Neural crest cell (in vitro differentiated cells): ENCODE measurements at places on chromosomes 11 and 22. TPM values are rescaled to one million over a fixed set of nuclear protein-coding genes. Genes with fewer than 3 reads are reported as not detected.
A peak's percentile ranks its signal among the peaks of the same experiment; 100 is the strongest.

- peak; percentile 97 for DNase-seq
Observed at GRCh38 chr11:9573052-9573774, at the start of gene WEE1. TSS of gene WEE1 (plus strand) at chr11:9573670. CDS start at chr11:9573934, 264 bp downstream.

DNA sequence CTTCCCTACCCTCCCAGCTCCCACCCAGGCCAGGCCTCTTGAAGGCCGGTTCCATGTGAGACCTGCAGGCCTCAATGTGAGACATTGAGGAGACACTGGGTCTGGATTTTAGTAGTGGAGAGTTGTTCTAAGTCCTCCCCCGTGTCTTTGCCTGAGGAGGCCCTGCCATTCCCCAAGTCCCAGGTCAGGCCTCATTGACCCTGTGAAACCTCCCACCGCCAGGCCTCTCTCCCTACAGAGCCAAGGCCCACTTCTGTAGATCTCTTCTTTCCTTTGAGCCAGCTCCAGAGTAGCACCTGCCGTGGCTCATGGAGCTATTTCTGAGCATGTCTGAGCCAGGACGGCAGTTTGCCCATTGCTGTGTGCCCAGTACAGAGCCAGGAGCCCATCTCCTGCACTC, 1419.6 kb downstream of the TBC1D22A start:
- DNase-seq: no peak

GRCh38 chr22:18056807-18057474, 20.8 kb upstream of the PEX26 start:
- no peak for DNase-seq

DNA sequence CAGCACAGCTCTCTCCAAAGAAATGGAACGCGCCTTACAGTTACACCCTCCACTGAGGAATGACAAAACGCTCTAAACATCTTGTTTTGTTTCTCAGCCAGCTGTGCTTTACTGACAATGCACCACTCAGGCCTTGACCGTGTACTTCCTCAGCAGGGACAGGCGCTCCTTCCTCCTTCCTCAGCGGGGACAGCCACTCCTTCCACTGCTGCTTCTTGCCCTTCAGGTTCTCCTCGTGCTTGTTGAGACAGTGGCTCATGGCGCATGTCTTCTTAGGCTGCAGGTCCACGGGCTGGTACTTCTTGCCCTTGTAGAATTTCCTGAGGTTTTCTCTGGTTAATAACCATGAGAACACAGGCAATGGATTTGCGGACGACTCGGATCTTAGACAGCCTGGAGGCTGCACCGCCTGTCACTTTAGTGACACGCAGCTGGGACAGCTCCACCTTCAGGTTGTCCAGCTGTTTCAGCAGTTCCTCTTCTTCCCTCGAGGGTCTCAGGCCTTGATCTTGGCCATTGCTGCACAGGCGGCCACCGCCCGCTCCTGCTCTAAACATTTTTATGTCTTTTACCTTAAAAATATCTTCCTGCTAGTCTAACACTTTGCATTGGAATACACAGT, 613.8 kb downstream of the BRD1 start:
- DNase-seq: no peak

- DNase-seq: no peak
Observed at GRCh38 chr11:57197762-57198161, 16.0 kb downstream of the LRRC55 start.

Gene APOL1
- total RNA-seq: not detected in 2 replicates

Gene GPR83
- total RNA-seq: 0.30 and 0.34 TPM in 2 replicates

DNA sequence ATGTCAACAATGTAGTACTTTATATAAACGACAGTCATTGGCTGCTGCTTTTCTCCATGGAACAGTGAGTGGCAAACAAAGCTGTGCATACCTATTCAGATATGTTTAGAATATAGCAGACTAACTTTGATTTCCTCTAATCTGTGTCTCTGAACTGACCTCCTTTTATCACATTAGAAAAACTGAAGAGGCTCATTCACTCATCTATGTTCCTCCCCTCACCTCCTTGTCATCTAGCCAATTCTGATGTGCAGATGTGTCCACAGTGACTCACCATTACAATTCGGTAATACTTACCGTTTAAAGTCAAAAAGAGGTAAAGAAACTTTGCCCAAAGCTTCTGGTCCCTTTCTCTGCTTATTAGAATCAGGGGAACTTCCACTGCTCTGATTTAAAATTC, 51.5 kb upstream of the RPS13 start:
- no peak for DNase-seq

DNA sequence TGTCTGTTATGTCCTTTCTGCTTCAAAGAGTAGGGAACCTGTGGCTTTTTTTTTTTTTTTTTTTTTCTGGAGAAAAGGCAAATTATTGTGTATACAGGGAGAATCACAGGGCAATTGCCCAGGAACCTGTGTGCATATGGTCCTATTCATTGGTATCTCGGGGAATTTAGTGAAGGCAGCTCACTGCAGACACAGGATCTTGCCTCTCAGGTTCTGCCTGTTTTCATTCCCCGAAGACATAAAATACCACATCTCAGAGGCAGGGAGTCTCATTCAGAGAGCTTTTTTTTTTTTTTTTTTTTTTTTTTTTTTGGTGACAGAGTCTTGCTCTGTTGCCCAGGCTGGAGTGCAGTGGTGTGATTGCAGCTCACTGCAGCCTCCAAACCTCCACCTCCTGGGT, 88.3 kb downstream of the OSBP2 start:
- DNase-seq: no peak

GRCh38 chr11:131253656-131254151, 116.7 kb upstream of the NTM start:
- DNase-seq: peak; percentile 8

GRCh38 chr22:39275814-39276439, 31.1 kb upstream of the PDGFB start:
- no peak for DNase-seq

DNA sequence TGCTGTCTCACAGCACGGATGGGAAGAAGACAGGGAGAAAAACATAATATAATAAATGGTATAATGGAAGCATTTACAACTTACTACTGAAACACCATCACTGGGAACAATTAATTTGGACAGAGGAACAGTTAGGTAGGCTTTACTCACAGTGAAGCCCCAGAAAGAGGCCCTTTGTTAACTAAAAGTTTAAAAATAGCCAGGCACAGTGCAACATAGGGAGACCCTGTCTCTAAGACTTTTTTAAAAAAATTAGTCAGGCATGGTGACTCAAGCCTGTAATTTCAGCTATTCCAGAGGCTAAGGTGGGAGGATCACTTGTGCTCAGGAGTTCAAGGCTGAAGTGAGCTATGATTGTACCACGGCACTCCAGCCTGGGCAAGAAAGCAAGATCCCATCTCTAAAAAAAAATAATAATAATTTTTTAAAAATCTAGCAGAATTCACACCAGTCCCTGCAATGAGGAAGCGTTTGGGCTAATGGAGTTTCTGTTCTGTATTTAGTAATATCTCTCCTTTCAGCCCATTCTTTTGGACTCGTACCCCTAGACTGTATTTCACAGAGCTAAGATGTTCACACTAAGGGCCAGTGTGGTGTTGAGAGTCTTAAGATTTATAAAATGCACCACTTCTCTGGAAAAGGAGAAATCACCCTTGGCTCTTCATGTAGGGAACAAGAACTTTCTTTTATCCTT, 275.5 kb downstream of the SOX6 start:
- DNase-seq: no peak

DNA sequence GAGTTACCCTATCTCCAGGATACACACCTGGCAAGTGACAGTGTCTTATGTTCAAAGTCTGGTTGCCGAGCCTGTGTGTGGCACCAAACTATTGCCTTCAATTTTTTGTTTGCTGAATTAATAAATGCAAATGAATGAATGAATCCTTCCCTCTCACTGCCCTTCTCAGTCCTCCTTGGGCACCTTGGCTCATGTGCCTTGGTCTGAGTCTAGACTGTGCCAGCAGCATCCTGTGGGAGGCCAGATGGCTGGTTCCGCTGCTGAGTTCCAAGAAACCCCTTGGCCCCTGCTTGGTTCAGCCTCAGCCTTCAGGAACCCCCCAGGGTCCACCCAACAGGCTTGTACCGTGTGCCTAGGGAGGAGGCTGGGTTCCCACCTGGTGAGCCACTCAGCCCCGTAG, 31.0 kb downstream of the TOB2 start:
- DNase-seq: no peak

DNA sequence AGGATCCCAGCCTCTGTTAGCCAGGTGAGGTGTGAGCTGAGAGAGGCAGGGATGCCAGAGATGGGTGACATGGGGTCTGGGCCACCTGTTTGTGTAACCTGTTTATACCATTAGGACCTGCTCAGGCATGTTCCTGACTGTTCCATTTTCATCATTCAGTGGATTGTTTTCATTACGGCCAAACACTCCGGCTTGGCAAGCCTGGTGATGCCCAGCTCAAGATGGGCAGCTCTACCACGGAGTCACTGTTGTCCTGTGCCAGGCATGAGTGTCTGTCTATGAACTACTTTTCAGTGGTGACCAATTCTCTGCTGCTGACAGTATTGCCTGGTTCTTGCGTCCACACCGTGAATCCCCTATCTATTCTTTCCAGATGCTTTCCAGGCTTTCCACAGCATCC, 71.5 kb upstream of the SLC22A12 start:
- DNase-seq: no peak
